SK-N-MC (cell line): ENCODE measurements at places on chromosomes 5 and 9.

GRCh38 chr5:103532086-103532734, 30.4 kb downstream of the NUDT12 start:
- DNase-seq = no peak

- no peak for DNase-seq
These were observed 326.6 kb upstream of the NREP start for GRCh38 chr5:112083623-112084022.

DNA sequence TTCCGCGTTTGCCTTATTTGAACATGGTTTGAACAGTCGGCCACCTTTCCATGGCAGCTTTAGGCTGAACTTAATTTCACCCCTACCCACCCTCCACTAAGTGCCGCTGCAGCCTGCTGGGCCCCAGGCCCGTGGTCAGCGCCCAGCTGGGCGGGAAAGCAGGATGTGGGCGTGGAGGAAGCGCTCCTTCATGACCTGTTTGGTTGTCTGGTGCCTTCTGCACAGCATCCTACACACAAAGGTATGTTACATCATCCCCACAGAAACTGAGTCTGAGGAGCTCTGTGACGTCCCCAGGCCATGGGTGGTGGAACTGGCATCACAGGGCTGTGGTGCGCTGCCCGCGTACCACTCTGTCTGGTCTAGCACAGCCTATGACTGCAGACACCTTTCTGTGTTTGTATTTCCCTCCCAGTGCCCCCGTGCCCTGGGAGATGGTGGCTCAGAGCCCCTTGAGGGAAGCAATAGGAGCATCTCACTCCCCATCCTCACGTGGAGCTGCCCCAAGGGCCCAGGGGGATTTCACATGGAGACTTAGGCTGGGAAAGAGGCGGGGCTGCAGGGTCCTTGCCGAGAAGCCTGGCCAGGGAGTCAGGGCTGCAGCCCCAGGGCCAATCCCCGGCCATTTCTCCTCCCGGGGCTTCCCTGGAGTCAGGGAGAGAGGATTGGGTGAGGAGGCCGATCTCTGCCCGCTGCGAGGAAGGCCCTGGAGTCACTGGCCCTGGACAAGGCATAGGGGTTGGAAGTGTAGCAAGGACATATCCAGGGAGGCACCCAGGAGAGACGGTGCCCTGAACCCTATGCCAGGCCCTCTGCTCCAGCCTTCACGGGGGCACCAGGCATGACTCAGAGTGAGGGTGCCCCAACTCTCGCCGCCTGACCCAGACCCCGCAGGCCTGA, 37.5 kb upstream of the SUSD3 start:
- no peak for DNase-seq

- DNase-seq = no peak
These were observed 1742.3 kb upstream of the NUDT12 start for GRCh38 chr5:105304859-105305258.

DNA sequence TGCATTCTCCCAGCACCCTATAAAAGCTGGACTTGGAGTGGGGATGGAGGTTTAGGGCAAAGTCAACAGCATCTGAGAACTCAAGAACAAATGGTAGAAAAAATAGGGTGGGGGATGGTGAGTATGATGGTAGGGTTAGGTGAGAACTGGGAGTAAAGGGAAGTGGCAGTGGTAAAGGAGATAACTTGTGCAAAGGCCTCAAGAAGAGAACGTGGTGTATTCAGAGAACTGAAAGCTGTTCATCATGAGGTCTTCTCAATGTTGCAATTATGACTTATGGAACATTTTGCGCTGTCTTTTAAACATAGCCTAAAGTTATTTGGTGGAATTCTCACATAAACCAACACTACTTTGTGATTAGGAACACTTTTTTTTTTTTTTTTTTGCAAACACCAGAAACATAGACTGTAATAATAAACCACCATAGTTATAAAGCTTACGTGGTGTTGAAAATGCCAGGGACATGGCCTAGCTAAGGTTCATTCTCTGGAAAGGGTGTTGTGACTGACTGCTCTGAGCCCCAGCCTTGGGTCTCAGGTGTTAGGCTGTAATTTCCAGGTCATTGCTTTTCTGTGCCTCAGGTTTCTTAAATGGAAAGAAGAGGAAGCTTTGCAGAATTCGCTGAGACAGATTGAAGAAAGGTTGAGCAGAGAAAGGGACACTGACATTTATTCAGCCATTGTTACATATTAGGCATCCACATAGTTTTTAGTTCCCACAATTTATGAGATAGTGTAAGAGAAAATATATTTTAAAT, 19.2 kb upstream of the TXNDC8 start:
- DNase-seq = no peak

DNA sequence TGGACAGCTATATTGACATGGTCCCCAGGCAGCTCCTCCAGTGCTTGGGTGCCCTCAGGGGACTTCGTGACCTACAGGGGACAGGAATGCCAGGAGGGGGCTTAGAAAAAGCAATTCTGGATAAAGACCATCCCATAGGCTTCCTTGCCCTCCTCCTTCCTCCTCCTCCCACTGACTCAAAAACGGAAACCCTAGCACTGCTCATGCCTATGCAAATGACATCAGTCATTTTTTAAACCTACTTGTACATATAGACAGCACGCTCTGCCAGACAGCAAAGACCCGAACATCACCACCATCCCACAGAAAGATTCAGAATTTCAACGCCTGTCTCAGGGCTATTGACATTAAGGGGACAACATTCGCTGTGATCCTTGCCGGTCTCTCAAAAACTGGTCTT, 11.0 kb downstream of the IGFBPL1 start:
- DNase-seq = no peak
